ENCODE measurements at places on chromosomes 7 and 10.

DNA sequence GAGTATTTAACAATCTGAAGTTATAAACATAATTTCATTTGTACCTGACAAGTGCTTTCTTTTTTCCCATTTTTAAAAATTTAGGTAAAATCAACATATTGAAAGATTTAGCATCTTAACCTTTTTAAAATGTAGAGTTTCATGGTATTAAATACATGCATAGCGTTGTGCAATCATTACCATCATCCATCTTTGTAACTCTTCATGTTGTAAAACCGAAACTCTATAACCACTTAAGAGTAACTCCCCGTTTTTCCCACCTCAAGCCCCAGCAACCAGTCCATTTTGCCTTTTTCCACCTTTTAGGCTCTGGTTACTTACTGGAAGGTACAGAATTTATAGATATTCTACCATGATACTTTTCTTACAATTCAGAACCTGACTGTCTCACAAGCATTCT lies 892.5 kb downstream of the DNAJB9 start:
- DNase-seq = no peak

DNA sequence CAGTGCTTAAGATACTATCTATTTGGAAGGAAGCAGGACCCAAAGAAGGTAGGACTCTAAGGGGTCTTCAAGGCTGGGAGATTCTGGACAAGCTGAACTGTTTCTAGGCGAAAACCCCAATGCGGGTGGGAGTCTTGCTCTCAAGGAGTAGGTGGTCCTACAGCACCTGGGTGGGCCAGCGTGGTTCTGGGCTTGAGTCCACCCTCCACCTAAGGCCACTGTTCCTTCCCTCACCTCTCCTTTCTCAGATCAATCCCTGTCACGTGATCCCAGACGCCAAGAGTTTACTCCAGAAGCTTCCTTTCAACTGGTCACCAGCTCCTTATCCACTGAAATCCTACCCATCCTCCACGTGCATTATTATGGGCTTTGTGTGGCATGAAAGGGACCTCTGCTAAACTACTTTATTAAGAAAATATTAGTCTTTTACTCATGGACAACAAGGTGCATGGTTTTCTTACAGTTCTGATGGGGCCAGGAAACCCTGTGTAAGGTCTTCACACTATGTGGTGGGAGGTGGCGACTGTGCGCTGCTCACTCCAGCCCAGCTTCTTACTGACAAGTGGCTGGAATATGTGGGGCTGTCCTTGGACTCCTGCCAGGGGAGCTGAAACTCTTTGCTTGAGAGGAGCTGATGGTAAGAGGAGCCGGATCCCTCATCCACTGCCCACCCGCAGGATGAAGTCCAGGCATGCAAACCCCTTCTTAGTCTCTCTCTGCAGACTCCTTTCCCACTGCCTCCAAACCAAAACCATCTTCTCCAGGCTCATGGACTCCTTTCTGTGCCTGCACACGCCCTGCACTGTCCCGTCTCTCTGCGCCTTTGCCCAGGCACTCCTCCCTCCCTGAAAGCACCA lies 1.6 kb downstream of the ZNF746 start:
- DNase-seq = peak; percentile 25

DNA sequence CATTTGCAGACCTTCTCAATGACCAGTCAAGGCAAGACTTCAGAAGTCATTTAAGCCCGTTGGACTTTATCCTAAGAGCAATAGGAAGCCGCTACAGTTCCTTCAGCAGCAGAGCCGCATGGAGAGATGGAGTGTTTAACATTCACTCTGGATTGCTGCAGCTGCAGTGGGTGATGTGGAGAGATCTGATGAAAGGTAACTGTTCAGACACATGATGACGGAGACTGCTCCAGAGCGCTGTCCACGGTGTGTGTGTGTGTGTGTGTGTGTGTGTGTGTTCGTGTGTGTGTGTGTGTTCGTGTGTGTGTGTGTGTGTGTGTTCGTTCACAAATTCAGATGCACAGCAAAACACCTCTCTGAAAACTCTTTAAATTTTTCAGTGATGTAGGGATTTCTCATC lies 37.0 kb downstream of the SEC61G start:
- DNase-seq = no peak

- no peak for DNase-seq
These were observed 179.8 kb downstream of the IPMK start for GRCh38 chr10:58087896-58088295.

DNA sequence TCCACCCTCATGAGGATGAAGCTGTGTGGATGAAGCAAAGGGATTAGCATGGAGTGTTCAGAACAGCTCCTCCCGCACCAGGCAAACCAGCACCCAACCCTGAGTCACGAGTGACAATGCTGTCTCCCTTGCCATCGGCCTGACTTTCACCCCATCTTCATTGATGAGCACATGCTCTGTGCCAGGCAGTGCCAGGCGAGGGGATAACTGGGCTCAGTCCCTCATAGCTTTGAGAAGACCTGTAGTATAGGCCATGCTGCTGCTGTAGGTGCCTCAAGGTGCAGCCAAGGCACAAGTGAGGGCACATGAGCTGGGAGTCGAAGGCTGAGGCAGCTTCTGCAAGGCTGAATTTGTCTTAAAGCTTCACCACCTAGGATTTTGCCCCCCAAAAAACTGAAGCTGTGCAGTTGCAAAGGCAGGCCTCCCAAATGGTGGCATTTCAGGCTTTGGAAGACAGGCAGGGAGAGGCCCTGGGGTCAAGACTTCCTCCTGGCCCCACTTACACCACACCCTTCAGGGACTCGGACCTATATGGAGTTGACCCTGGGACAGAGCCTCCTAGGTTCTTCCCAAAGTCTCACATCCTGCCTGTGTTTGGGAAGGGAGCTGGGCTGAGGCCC lies 54.2 kb upstream of the GDF10 start:
- no peak for DNase-seq

GRCh38 chr7:20785157-20786048 lies 1.3 kb downstream of the SP8 start:
- DNase-seq = peak; percentile 55

DNA sequence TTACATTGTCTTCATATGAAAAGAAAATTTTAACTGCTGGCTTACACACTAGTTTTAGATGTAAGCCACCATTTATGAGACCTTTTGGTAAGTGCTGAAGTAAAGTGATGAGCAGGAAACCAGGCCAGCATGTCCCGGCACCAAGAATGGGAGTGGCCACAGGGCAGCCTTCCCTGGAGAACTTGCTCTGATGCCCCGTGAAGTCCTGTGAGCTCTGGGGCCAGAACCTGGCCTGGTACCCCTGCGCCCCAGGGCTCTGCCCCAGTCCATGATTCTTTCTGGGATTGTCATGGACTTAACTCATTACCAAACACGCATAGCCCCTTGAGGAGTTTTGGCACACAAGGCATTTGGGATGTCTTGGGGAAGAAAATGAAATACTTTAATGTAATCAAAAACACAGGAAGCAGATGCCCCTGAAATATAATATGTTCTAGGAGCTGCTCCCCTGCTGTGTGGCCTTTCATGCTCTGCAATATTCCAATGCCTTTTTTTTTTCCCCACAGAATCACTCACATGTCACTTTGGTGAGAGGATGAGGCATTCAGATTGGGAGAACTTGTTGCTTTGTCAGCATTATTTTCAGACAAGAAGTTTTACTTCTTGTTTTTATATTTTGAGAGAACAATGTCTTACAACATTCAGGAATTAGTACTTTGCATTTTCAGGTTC lies 53.1 kb upstream of the CXCL12 start:
- no peak for DNase-seq

GRCh38 chr10:78627254-78627795 lies 441.4 kb upstream of the ZMIZ1 start:
- DNase-seq = no peak

DNA sequence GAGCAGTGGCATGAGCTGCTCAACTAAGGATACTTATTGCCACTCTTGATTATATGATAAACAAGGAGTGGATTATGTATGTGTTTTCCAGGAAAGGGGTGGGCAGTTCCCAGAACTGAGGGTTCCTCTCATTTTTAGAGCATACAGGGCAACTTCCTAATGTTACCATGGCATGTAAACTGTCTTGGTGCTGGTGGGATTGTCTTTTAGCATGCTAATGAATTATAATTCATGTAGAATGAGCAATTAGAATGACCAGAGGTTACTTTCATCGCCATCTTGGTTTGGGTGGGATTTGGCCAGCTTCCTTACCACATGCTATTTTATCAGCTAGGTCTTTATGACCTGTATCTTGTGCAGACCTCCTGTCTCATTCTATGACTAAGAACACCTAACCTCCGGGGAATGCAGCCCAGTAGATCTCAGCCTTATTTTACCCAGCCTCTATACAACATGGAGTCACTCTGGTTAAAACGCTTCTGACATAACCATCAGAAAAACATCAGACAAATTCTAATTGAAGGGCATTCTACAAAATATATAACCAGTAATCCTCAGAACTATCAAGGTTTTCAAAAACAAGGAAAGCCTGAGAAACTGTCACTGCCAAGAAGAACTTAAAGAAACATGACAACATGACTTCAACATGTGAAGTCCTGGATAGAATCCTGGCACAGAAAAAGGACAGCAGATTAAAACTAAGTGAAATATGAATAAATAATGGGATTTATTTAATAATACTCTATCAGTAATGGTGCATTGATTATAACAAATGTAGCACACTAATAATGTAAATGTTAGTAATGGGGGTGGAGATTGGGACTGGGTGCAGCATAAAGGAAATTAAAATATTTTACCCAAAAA lies 365.0 kb downstream of the SEMA3D start:
- DNase-seq = no peak

DNA sequence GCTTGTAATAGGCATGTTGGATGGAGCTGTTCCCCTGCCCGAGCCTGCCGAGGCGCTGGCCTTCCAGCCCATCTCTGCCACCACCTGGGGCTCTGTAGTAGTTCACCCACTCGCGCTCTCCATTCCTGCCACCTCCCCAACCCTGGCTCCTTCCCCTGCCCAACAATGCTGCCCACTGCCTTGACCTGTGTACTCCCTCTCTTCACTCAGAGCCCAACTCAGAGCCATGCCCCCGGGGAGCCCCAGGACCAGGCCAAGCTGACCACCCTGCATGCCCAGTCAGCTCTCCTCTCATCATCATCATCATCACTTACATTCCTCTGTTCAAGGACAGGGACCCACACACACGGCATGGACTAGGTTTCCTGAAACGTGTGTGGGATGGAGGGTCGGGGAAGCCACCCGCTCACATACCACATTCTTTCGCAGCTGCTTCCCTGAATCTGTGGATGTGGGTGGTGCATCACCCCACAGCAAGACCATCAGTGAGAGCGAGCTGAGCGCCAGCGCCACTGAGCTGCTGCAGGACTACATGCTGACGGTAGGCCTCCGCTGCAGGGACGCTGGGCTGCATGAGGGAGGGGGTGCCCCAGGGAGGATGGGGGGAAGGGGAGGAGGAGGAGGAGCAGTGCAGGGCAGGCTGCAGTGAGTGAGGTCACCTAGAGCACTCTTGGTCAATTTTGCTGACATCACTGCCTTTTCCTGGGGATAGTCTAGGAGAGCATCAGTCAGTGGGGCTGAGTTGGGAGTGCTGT lies 15.6 kb downstream of the NACAD start:
- DNase-seq = no peak

DNA sequence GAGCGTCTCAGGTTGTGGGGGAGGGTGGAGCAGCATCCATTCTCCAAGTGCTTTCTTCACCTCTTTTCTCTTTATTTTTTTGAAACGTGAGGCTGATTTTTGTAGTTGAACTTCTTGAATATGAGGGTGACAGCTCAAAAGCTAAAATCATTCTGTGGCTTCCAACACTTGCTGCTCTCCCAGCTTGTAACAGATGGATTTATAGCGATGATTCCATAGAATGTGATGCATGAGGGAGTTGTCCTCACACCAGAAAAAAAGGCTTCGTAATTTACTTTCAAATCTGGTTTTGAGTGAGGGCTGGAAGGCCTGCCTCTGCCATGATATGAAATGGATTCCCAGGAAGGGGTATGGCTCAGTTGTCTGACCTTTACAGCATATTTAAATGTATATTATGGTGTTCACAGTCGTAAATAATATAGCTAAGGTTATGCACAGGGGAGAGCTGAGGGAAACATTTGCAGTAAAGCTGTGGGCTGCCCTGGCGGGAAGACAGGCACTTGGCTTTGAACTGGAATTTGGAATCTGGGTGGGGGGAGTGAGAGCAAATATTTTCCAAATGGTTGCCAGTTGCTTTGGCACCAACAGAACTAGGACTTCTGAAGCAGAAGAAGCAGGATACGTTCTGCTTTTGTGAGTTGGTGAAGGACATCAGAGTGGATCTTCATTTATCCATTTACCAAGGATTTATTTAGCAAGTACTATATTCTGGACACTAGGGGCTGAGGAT lies 166.7 kb downstream of the SORCS3 start:
- no peak for DNase-seq

DNA sequence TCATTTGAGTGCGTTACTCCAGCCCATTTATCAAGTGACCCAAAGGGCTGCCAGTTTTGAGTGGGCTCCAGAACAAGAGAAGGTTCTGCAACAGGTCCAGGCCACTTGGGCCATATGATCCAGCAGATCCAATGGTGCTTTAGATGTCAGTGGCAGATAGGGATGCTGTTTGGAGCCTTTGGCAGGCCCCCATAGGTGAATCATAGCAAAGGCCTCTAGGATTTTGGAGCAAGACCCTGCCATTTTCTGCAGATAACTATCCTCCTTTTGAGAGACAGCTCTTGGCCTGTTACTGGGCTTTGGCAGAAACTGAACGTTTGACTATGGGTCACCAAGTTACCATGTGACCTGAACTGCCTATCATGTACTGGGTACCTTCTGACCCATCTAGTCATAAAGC lies 358.8 kb upstream of the SEMA3C start:
- DNase-seq = no peak

- no peak for DNase-seq
These were observed 67.3 kb downstream of the ZNRF2 start for GRCh38 chr7:30351724-30352123.

DNA sequence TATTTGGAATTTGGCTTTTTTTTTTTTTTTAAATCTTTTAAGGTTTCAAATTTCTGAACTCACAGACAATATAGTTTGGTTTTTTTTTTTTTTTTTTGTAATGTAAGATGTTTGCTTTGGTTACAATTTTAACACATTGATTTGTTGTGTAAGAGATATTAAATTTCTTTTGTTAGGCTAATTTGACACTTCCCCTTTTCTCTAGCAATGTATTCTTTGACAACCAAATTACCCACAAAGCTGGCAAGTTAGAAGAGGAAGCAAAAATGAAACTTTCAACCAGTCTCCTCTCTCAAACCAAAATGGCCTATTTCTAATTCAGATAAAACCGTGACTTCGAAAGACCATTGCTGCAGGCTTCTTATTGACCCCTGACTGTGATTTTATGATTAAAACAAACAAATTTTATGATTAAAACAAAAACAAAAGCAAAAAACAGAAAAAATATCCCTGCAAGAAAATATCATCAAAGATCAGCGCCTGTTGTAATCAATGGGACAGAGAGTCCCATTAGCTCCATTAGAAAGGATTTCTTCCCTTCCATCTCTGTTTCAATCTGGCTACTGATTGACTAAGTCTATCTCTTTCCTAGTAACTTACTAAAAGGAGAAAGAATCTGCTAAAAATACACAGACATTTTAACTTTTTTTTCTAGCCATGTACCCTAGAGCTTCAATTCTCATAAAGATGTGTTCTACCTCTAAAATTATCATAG lies 489.2 kb downstream of the MDFIC start:
- DNase-seq = no peak

- no peak for DNase-seq
These were observed 105.1 kb downstream of the NRP1 start for GRCh38 chr10:33229252-33229948.
